ENCODE measurements at places on chromosomes 2 and 18.

GRCh38 chr2:109287838-109288237 is 158.8 kb downstream of the SH3RF3 start:
- DNase-seq = no peak

DNA sequence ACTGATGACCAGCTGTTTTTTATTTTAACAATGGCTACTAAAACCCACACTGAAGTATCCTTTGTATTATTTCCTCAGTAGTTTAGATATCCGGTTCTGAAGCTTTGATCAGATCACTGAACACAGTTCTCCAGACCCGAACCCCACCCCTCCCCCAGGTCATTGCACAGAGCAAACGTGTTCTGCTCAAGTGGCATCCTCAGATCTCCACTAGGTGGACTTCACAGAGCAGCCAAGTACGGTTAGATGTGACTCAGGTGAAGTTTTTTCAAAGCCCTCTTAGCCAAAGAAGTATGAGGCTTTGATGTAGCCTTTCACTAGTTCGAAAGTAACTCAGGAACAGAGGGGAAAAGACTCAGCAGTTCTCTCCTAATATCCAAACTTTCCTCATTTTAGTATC is 142.7 kb upstream of the NRP2 start:
- no peak for DNase-seq

- DNase-seq = no peak
Measured at GRCh38 chr18:54242327-54242726, 17.9 kb upstream of the MBD2 start.

- DNase-seq = no peak
Measured at GRCh38 chr2:233535271-233535670, 31.3 kb downstream of the USP40 start.

DNA sequence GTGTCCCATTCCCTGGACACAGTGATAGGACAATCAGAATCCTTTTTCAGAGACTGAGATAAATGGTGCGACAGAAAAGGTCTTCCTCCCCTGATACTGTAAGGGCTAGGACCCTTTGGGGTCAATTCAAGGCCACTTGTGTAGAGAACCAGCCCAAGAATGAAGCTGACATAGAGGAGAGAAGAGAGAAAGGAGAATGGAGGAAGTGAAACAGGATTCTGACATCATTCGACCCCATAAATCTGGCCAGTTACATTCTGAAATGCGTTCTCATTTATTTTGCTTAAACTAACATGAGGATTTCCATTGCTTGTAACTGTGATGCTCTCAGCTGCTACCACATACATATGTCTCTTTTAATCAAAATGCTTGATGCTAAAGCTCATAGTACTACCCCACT is 148.1 kb downstream of the TMEM163 start:
- DNase-seq = no peak

- no peak for DNase-seq
Measured at GRCh38 chr18:54946149-54946581, 13.1 kb downstream of the CCDC68 start.

DNA sequence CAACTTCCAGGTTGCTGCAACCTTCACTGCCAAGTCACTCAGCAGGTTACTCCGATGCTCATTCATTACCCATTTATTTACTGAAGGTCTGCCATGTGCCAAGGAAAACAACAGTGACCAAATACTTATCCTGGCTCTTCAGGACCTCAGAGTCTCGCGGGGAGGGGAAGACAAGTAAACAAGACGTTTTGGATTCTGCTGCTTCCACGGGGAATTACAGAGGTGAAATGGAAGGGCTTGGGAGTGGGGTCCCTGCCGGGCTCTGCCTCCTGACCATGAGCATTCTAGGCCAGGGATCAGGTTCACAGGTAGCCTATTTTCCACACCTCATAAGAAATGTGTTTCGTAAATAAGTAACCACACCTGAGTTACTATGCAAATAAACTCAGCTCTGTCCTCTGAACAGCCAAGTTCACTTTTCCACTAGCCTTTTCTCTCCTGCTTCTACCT is 68.1 kb downstream of the CLHC1 start:
- no peak for DNase-seq

- no peak for DNase-seq
Measured at GRCh38 chr2:1553671-1554295, 140.5 kb downstream of the TPO start.

DNA sequence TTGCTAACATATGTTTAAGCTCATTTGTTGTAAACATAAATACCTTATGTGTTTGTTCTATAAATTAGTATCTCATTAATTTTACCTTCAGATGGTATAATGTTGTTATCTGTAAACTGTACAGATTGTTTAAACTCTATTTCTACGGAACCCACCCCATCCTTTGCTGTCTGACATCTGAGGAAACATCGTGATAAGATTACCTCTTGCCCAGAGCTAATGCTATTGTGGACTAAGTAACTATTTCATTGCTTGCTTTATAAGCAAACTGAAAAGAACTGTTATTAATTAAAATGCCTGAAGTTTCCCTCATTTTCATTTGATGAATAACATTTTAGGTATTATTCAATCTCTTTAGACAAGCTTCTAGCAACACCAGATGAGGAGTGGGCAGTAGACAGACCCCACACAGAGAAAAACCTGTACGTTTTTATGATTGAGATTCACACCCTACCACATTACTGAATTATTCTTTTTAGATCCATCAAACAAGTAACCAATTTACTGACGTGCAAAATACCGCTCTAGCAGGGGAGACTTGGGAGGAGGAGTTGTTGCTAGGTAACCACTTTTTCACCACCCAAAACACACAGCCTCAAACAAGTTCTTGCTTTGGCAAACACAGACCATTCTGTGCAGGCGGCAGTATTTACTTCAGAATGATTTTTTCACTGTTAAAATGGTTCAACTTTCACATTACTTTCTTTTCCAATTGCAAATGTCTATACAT is 1.9 kb upstream of the SYT4 start:
- no peak for DNase-seq

GRCh38 chr18:78790960-78791359 is 188.7 kb upstream of the SALL3 start:
- DNase-seq = no peak

GRCh38 chr2:202104286-202104870 is 31.3 kb downstream of the KIAA2012 start:
- no peak for DNase-seq

DNA sequence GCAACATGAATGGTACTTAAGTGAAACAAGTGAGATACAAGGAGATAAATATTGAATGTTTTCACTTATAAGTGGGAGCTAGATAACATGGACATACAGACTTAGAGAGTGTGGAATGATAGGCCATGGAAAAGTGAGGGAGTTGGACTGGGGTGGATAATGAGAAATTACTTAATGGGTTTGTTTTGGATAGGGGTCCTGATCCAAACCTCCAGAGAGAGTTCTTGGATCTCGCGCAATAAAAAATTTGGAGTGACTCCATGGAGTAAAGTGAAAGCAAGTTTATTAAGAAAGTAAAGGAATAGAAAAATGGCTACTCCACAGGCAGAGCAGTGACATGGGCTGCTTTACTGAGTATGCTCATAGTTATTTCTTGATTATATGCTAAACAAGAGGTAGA is 508.9 kb downstream of the CNTNAP5 start:
- no peak for DNase-seq

- DNase-seq = no peak
Measured at GRCh38 chr2:98768384-98769113, 37.6 kb upstream of the MGAT4A start.
